NCI-H460 (cell line): ENCODE measurements at places on chromosomes 3 and 15.

GRCh38 chr3:79178471-79179180 is 589.2 kb downstream of the ROBO1 start:
- DNase-seq = no peak

GRCh38 chr3:172150913-172151650 is 111.7 kb downstream of the FNDC3B start:
- no peak for DNase-seq

GRCh38 chr3:169759256-169759655 is 5.6 kb downstream of the TERC start:
- no peak for DNase-seq

DNA sequence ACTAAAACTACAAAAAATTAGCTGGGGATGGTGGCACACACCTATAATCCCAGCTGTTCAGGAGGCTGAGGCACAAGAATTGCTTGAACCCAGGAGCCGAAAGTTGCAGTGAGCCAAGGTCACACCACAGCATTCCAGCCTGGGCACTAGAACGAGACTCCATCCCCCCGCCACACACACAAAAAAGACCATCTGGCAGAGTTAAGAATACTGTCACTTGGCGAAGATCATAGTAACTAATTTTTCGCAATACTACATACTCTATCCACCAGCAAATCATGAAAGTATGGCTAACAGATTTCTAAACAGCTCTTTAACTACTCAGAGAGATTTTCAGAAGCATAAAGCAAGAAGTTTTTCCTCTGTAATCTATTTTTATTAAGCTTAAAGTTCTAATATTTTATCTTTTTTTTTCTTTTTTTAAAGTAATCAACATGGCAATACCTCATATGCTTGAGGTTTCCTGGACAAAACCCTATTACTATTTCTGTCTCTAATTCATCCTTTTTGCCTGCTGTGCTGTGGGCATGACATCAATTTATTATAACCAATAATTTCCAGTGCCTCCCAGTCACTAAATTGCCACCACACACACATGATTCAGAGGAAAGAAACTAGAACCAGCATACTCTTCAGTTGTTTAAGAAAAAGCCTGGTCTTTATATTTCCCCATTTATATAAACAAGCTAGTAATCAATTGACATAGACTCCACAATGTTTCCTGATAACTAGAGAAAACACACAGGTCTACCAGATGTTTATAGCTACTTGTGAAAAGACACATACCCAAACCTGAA is 46.9 kb downstream of the CHSY1 start:
- DNase-seq = no peak

DNA sequence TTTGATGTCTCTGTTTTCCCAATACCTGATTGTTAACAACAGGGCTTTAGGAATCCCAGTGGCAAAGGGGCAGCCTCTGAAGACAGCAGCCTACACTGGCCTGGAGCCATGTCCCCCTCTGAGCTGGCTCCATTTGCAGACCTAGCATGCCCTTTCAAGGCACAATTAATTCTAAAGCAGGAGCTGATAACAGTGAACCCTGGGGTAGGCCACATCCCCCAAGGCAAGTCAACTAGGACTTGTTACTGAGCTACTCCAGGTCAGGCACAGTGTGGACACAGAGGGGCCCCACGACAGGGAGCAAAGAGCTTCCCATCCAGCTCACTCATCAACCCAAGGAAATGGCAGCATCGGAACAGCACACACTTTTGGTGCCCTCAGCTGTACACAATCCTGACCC is 51.9 kb downstream of the SPSB4 start:
- DNase-seq = no peak
